Osteocyte (in vitro differentiated cells): ENCODE measurements at places on chromosomes 1 and 21. TPM values are rescaled to one million over a fixed set of nuclear protein-coding genes. Genes with fewer than 3 reads are reported as not detected.

The GFI1 gene
- total RNA-seq, result 0.11 and 0.18 TPM in 2 replicates

DNA sequence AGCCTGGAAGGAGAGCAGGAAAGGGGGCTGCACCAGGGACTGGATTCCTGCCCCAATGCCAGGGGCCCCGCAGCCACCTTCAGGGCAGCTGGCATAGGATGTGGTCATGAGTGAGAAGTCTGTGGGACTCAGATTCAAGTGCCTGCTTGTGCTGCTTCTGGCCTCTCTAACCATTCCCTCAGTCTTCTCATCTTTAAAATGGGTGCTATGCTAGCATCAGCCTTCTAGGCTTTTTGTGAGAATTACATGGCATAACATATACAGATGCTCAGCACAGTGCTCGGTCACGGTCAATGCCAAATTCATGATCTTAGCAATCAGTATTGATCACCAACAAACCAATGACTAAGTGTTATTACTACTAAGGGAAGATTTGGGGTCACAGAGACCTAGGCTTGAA lies 23.5 kb downstream of the TRIM62 start:
- H3K36me3 ChIP-seq, result peaks cover 58% of the 10 kb centered on the region
- no peak overlapping the region for H3K27ac ChIP-seq
- no peak for DNase-seq
- peaks cover 73% of the 10 kb centered on the region for H3K4me1 ChIP-seq

DNA sequence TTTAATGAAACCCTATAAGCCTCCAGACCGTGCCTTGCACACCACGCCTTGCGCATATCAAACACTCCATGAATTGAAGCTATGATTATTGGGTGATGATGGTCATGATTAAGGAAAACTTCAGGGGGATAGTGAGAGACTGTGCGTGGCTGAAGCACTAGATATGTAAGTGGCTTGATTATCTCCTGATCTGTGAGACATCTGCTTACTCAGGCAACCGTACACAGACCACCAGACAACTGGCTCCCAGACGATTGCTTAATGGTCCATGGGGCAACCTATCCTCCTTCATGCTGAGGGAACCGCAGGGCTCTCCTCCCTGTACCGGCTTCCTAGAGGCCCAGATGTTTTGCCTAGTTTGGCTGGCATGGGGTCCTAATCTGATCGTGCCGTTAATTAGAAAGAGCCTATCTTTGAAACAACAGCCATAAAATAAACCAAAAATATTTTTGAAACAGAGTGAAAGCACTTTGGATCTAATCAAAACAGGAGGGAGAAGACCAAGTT lies 51.6 kb downstream of the IRF2BP2 start:
- no peaks in the 10 kb centered on the region for H3K27me3 ChIP-seq
- peaks cover 3% of the 10 kb centered on the region for H3K4me1 ChIP-seq
- H3K4me3 ChIP-seq, result no peak overlapping the region
- no peak for DNase-seq
- no peak overlapping the region for H3K27ac ChIP-seq
- H3K36me3 ChIP-seq, result no peaks in the 10 kb centered on the region

- DNase-seq, result no peak
- peaks cover 31% of the 10 kb centered on the region for H3K4me1 ChIP-seq
- H3K4me3 ChIP-seq, result no peak overlapping the region
Observed at GRCh38 chr1:179090522-179090921, 8.7 kb downstream of the TOR3A start.

The CLCA1 gene
- total RNA-seq, result not detected in 2 replicates

The FAM72B gene
- 1.7 and 2.5 TPM in 2 replicates for total RNA-seq

- no peak overlapping the region for H3K4me3 ChIP-seq
- peaks cover 42% of the 10 kb centered on the region for H3K4me1 ChIP-seq
- no peak overlapping the region for H3K27ac ChIP-seq
- DNase-seq, result no peak
- H3K27me3 ChIP-seq, result no peaks in the 10 kb centered on the region
Observed at GRCh38 chr1:39107341-39108290, 81.5 kb downstream of the NDUFS5 start.

DNA sequence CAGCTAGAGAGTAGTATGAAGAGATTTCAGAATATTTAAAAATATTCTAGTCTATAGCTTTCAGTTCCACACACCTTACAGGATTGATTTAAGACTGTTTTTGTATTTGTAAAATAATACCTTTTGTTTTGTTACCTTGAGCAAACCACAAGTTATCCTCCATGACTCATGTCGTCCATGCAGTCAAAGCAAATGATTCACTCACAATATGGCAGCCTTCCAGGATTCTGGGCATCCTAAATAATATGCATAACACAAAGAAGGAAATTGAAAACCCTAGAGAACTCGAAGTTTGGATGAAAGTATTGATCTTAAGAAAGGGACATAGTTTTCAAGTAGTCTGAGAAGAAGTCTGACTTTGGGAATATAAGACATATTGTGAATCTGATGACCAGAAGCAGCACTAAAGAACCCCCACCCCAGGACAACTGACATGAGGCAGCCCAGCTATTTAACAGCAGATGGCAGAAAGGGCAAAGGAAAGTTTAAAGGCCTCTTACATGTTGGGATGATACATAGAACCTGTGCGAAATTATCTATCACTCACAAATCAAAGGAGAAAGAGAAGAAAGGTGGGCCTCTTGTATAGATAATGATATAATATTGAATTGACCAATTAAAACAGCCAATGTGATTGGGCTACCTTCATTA lies 857.9 kb downstream of the BRINP3 start:
- H3K4me3 ChIP-seq, result no peak overlapping the region
- H3K4me1 ChIP-seq, result peaks cover 13% of the 10 kb centered on the region
- H3K27me3 ChIP-seq, result no peaks in the 10 kb centered on the region
- DNase-seq, result no peak
- H3K27ac ChIP-seq, result peak overlapping the region; percentile 34

DNA sequence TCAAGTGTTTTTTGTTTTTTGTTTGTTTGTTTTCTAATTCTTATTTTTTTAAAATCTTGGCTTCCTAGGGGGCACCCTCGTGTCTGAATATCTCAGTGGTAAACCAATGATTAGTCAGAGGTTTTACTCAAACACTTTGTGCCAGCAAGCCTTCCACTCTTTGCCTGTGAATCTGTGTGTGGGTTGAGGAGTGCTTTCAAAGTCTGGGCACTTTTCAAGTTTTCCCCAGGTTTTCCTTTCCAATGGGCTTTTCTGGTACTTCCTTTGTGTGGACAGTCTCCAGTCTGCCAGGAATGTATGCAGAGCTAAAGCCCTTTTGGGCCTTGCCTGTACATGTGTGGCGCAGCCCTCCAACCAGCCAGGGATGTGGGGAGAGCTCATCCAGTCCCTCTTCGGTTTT lies 9.7 kb upstream of the PPIE start:
- no peak overlapping the region for H3K27ac ChIP-seq
- H3K4me3 ChIP-seq, result no peak overlapping the region
- peaks cover 81% of the 10 kb centered on the region for H3K27me3 ChIP-seq

The PRELP gene
- total RNA-seq, result 0.94 and 1.0 TPM in 2 replicates
